ENCODE measurements at places on chromosomes 3 and 15.

DNA sequence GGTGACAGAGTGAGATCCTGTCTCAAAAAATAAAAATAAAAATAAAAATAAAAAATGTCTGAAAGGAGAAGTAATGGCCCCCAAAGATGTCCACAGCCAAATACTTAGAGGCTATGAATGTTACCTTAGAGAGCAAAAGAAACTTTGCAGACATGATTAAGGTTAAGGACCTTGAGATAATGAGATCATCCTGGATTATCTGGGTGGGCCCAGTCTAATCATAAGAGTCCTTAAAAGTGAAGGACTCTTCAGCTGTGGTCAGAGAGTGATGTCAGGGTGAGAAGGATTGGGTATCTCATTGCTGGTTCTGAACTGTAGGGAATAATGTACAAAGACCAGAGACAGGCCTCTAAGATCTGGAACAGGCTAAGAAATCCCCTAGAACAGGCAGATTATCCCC lies 84.9 kb upstream of the POU1F1 start:
- no peak for DNase-seq

GRCh38 chr15:74893627-74894026 lies 3.8 kb downstream of the MPI start:
- DNase-seq, result no peak

GRCh38 chr15:72916378-72916777 lies 132.8 kb upstream of the ADPGK start:
- DNase-seq, result no peak

DNA sequence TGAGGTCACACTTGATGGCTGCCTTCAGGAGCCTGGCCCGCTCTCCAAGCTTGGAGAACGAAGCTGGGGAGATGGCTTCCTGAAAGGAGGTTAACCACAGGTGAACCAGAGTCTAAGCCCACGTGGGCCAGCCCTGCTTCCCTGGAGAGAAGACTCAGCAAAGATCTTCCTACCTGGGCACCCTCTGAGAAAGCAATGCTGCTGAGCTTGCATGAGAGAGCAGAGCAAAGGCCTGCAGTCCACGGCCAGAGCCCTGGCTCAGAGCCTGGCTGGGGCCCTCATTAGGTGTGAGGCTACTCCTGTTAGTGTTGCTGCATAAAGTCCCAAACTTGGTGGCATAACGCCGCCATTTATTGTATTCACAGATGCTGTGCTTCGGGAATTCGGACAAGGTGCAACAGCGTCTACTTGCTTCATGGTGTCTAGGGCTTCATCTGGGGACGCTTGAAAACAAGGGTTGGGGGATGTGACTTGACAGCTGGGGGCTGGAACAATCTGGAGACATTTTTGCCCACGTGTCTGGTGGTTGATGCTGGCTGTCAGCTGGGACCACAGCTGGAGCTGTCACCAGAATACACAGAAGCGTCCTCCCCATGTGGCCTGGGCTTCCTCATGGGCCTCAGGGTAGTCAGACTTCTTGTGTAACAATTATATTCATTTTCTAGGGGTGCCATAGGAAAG lies 87.9 kb upstream of the MEF2A start:
- no peak for DNase-seq

- no peak for DNase-seq
Observed at GRCh38 chr15:47266566-47266965, 450.7 kb upstream of the SEMA6D start.

DNA sequence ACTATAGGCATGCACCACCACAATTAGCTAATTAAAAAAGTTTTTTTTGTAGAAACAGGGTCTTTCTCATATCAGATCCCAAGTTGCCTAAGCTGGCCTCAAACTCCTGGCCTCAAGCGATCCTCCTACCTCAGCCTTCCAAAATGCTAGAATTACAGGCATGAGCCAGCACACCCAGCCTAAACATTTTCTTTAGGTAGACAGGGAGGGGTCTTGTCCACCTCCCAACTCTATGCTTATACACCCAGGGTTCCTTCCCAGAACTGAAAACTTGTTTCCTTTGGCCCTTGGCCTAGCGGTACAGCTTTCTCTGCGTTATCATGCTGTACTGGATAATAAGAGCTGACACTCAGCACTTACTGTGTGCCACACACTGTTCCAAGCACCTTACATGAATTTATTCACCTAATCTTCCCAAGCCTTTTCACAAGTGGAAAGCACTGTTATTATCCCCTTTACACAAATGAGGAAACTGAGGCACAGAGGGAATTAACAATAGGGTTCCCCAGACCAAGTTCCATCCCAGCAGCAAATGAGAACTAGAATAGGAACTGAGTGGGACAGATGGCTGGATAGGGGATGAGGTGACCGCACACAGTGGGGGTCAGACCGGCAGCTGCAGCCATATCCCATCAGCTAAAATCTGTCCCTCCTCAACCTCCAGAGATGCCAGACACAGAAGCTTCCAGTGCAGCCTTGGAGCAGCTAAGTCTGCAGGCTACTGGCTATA lies 150.8 kb downstream of the MEGF11 start:
- no peak for DNase-seq

- no peak for DNase-seq
Observed at GRCh38 chr15:49946681-49947080, 172.4 kb downstream of the ATP8B4 start.

- no peak for DNase-seq
Observed at GRCh38 chr15:97684249-97684648, 276.3 kb upstream of the ARRDC4 start.

DNA sequence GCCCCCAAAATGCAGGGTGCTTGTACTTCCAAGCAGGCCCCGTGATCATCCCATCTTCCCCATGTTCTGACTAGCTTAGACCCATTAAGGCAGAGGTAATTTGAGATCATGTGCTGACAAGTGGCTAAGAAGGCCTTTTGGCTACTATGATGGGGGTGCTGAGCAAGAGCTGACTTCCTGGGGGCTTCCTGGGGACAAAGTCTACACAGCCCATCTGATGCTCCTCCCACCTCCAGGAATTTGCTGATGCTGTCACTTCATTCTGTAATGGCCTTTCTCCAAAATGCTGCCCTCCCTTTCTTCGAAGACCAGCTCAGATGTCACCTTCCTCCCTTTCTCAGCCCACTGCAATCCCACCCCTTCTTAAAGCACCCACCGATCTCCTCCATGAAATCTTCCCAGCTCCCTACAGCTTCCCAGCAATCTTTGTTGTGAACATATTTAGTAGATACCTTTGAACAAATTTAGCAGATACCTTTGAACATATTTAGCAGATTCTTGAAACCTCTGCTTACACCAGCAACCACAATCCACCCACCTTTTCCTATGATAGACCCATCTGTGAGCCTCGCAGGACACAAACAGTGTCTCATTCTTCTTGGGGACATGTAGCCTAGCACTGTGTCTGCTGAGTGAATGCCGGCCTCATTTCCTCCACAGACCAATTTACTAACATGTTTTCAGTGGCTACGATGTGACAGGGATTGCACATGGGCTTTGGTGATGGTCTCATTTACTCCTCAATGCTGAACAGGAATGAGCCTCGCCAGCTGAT lies 223.3 kb downstream of the EPHB1 start:
- DNase-seq, result no peak

DNA sequence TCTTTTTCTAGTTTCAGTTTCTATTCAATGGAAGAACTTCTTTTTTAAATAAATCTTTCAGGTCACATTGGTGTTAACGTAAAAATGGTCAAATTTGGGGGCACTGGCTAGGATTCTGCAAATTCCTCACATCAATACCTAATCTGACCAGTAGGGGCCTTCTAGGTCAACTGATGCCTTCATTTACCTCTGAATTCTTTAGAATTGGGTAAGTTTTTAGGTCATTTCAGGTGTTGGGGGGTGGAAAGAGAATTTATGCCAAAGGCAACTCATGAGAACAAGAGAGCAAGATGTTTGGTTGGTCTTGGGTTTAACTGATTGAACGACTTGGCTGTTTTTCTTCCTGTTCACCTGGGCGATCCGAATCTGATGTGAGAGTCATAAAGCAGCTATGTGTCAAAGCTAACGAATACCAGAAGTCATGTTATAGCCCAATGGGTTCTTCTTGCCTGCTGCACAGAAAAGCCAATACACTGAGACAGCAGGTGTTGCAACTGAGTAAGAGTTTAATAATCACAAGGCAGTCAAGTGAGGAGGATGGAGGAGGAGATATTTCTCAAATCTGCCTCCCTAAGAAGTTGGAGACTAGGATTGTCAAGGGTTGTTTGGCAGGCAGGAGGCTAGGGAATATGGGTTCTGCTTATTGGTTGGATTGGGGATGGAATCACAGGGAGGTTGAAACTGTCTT lies 15.3 kb downstream of the LRRC49 start:
- DNase-seq, result no peak

DNA sequence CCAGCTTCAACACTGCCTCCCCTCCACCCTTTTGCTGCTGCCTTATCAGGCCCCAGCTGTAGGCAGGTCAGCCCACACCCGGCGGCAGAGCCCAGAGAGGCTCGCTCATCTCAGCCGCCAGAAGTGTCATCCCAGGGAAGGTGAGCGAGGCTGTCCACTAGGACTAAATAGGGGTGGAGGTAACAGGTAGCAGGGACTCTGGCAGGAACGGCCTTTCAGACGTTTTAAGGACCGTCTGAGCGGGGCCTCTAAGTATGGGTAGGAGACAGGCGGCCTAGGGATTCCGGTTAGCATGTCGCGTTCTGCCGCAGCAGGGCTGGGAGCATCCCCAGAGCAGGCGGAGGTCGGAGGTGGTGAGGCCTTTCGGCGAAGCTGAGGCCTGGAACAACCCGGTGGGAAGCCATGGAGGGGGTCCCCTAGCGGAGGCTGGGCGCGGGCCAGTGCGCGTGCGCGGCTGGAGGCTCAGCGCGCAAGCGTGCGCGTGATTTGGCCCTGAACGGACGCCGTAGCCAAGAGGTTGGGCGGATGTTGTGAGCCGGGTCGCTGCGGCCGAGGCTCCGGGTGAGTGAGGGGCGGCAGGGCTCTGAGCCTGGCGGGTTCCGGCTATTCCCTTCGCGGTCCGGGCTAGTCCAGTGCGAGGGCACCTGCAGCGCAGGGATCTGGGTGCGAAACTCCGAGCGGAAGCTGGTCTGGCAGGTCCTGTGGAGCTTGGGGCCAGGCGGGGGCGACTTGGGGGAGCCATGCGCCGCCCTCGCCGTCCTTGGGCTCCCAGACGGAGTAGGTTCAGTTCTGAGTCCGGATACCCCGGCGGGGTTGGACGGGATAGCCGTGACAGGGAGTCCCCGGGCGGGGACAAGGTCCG lies at the start of the genes MST1 and RNF123:
Gene MST1, minus strand, starts transcription at position 429 of the 862 bp plus-strand sequence. CDS start 783 bp downstream, outside the sequence.
Gene RNF123, plus strand, starts transcription at position 512 of the 862 bp plus-strand sequence. CDS start 1,609 bp downstream, outside the sequence.
- no peak for DNase-seq

All from cortex of kidney (tissue), 1 donor.